ENCODE measurements at places on chromosomes 1 and 21.

DNA sequence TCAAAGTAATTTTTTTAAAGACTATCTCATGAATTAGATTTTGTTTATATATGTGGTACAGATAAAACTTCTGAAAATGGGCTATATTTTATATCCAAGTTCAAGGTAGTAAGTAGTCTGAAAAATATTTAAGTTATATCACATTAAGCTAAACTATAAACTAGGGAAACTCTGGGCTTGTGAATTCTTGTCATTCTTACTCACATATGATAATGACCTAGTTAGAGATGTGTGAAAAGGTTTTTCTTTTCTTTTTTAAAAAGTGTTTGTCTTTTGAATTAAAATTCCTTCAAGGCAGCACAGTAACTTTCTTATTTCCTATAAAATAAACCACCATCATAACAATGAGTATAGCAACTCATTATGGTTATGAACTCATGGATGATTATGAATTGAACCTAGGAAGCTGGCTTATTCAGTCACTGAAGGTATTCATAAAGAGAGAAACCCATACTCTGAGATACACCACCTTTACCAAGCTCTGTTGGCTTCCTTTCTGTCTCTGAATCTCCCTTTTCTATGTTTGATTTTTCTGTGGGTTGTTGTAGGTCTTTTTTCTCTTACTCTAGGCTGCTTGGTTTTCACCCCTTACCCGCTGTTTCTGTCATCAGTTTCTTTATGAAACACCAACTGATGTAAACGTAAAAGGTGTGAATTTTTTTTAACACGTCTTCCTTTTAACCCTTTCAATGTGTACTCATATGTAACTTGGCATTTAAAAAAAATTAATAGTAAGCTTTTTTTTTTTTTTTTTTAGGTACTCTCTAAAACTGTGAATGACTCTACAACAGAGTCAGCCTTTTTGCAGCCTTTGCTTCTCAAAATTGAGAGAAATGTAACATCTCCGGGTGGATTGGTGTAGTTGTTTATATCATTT lies 25.2 kb downstream of the IL12RB2 start:
- no peak for DNase-seq

DNA sequence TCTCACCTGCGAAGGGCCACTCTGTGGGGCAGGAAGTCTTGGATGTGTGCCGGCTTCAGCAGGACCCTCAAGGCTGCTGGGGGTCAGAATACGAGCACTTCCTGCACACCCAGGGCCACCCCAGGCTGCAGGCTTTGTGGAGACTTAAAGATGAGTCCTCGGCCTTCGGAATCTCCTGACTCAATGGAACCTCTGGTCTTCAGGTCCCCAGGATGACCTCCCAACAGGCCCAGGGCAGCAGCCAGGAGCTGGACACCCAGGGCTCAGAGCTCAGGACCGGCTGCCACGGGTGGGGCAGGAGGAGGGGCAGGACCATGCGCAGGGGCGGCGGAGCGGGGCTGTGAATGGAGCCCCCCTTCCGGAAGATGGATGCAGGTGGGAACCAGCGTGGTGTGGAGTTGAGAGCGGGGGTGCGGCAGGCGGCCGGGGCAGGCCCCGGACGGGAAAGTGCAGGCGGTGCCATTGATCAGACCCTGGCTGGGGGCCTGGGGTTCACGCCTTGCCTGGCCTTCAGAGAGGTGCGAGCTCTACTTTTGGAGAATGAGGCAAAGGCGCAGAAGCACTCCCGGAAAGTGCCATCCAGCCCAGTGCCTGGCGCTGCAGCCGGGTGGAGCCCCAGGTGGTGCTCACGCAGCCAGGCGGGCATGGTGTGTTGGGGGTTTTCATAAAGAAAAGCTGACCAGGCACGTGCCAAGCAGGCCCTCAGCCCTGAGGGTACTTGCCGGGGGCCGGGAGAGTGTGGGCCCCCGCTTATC lies 10.4 kb downstream of the COL18A1 start:
- DNase-seq, result no peak

GRCh38 chr1:91952187-91952586 lies 3.0 kb downstream of the BRDT start:
- DNase-seq, result no peak

DNA sequence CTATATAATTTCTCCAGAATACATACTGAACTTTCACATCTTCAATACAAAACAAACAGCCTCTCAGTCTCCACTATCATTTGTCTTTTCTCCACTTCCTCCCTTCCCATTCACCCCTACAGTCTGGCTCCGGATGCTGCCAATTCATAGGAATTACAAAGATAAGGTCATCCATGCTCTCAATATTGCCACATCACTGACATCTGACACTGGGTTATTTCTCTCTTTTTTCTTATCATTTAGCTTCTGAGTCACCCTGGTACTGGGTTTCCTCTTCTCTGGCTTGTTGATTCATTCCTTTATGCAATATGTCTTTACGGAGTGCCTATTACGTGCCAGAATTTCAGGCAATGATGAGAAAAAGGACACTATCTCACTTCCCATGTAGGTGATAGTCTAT lies 3.1 kb upstream of the SH3BP5L start:
- DNase-seq, result no peak
